Stimulated activated CD8-positive, alpha-beta memory T cell treated with anti-CD3 and anti-CD28 coated beads, Interleukin-7, amount 100 ng/mL, for 1 hour (primary cell): ENCODE measurements at places on chromosomes 4 and X.

- DNase-seq = no peak
Measured at GRCh38 chr4:36326476-36327029, 45.1 kb downstream of the DTHD1 start.

- DNase-seq = no peak
Measured at GRCh38 chr4:83651846-83652245, 115.9 kb downstream of the GPAT3 start.

DNA sequence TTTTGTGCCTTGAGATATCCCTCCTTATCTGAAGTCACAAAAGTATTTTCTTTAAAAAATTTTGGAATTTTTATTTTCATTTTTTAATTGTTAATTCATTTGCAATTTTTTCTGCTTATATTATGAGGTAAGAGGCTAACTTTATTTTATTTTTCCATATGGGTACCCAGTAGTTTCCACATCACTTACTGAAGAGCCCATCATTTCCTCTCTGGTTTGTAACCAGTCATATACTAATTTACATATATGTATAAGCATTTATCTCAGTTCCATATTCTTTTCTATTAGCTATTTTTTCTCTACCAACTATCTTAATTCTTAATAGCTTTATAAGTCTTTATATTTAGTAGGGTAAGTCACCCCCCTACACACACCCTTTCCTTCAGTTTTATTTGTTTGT lies 27.0 kb downstream of the MGARP start:
- no peak for DNase-seq

- DNase-seq = no peak
Measured at GRCh38 chr4:122806981-122807679, 19.5 kb upstream of the FGF2 start.

GRCh38 chrX:68699960-68700746 lies 52.7 kb downstream of the STARD8 start:
- DNase-seq = no peak

- DNase-seq = no peak
Measured at GRCh38 chrX:71095033-71095432, 618 bp upstream of the FOXO4 start.

GRCh38 chr4:140672416-140672815 lies 83.8 kb downstream of the TBC1D9 start:
- no peak for DNase-seq

DNA sequence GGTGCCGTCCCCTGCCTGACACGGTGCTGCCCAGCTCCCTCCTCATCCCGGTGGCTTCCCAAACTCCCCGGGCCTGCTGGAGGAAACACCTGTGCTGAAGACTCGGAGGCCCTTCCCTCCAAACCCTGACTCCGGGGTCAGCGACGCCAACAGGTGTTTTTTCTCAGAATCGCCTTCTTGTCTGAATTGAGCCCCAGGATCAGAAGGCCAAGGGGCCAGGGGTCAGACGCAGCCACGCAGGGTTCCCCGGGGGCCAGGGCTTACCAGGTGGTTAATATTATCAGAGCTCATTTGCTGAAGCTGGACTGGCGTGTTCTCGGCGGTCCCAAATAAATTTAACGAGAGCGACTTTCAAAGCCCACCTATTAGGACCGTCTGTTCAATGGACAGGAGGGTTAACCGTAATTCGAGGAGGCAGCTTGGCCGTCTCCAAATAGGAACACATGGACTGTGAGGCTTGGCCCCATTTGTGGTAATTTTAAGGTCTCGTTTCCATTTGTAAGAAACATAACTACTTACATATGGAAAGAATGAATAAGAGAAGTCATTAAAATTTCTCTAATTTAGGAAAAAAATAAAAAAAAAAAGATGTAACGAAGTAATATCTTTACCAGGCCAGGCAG lies 239.3 kb downstream of the CRLF2 start:
- DNase-seq = no peak

DNA sequence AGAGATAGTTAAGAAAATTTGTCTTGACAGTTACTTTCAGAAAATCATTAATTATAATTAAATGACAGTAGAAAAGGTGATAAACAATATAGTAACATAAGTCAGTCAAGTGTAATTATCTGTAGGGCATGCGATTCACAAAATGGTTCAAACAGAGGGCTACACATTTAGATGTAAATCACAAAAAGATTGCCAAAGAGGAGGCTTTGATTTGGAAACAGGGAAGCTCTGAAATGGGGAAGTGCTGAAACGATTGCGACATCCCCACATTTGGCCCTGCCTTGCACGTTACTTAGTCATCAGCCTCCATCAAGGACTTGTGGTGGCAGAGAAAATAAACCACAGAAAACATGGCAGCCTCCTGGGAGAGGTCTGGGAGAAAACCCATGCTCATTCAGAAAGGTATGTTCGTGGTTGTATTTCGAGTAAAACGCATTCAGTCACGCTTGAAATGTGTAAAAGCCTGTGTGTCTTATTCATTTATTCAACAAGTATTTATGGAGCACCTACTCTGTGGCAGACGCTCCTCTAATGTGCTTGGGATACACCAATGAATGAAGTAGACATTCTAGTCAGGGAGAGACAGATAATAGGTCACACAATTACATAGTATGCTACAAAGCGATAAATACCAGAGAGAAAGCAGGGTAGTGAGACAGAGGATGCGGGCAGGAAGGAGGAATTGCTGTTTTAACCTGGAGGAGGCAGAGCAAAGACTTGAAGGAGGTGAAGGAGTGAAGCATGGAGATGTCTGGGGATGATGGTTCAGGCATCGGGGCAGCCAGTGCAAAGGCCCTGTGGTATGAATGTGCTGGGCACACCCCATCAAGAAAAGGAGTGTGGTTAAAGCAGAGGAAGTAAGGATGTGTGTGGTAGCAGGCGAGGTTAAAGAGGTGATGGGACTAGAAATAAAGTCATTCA lies 7.8 kb downstream of the RBM47 start:
- DNase-seq = no peak
